ENCODE measurements at places on chromosomes 4 and X.

- no peak for DNase-seq
Measured at GRCh38 chrX:145818186-145819113, 821 bp downstream of the SLITRK2 start.

GRCh38 chr4:108060164-108060563 is 70.5 kb downstream of the HADH start:
- no peak for DNase-seq

- no peak for DNase-seq
Measured at GRCh38 chrX:72101597-72102037, 30.1 kb downstream of the RTL5 start.

- DNase-seq: no peak
Measured at GRCh38 chr4:101414496-101414895, 67.2 kb upstream of the PPP3CA start.

DNA sequence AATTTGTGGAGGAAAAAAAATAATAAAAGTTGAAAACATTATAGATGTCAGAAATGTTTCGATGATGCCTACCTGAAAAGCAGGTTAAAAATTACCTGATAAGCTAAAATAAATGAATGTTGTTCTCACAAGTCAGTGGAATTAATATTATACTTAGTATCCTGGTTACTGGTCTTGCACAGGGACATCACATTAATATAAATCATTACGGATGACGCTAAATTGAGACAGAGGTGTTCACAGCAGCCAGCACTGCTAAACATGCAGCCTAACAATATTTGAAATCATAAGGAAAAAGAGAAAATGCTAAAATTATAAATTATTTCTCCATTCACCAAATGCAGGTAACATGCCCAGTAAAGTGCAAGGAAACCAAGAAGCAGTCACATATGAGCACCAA is 1130.0 kb downstream of the STPG2 start:
- DNase-seq: no peak

GRCh38 chrX:46744009-46744408 is 14.9 kb downstream of the SLC9A7 start:
- DNase-seq: no peak

GRCh38 chrX:16113978-16114565 is 9.3 kb upstream of the GRPR start:
- DNase-seq: no peak

- no peak for DNase-seq
Measured at GRCh38 chr4:114601304-114602052, 2.9 kb downstream of the UGT8 start.

GRCh38 chr4:30716158-30716557 is 4.0 kb upstream of the PCDH7 start:
- no peak for DNase-seq

GRCh38 chr4:54676658-54677057 is 18.9 kb downstream of the KIT start:
- DNase-seq: no peak

DNA sequence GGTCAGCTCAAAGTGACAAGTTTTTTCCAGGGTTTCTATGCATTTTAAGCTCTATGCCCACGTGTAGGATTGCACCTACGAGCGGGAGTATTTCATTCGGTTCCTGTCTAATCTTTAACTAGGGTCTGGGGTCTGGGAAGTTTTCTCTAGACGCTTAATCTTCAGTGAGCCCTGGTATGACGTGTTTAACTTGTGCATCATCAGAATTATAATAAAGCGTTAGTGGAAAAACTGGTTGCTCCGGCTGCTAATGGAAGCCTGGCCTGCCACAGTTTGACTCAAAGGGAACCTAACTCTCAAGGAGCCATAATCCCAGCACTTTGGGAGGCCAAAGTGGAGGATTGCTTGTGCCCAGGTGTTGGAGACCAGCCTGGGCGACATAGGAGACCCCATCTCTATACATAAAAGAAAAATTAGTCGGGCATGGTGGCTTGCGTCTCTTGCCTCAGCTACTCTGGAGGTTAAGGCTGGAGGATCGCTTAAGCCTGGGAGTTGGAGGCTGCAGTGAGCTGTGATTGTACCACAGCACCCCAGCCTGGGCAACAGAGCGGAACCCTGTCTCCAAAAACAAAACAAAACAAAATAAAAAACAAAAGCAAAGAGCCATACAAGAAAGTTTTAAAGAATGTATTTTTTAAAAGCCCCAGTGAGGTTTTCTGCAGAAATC is 30.2 kb downstream of the ARSD start:
- DNase-seq: no peak

DNA sequence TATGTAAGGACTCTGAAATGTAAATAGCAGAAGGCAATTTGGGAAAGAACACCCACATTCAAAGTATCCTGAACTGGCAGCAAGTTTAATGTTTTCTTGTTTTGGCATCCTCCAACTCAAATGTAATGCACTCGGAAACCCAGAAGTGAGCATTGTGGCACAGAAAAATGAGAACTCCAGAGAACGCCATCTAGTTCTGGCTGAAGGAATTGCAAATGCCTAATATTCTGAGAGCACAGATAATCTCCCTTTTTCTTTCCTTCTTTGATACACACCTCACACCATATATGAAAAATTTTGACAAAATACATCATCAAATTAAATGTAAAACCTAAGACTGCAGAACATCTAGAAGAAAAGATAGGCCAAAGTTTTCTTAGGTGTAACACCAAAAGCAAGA is 52.1 kb downstream of the PWWP3B start:
- no peak for DNase-seq

- DNase-seq: no peak
Measured at GRCh38 chrX:19846995-19847790, 40.2 kb downstream of the SH3KBP1 start.

DNA sequence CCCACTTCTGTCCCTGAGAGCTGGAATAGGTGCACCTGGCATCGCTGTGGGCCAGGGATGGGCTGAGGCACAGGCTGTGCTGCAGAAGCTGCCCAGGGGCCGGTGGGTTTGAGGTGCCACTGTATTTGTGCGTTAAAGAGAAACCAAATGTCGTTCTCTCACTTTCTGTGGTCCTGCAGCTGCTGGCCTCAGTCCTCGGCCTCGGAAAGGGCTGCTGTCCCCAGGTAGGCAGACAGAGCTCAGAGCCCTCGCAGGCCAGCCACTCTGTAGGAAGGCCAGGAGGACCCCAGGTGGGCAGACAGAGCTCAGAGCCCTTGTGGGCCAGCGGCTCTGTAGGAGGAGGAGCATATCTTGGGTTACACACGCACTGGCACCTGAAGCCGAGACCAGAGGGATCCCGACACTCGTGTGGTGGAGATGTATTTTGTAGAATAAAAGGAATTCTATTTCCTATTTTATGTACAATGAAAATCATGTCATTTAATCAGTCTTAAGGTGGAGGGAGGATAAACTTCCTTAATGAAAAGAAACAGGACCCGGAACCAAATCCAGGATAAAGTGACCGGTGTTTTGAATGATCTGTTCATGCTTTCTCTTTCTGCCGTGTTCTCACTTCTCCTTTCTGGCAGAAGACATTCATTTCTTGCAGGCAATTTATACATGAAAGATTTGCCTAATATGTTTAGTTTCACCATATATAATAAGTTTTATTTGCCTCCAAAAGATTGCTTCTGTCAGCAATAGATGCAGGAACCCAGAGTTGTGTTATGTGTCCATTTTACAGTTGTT is 54.4 kb upstream of the HGFAC start:
- no peak for DNase-seq

- no peak for DNase-seq
Measured at GRCh38 chr4:99979872-99980271, 29.8 kb upstream of the H2AZ1 start.

DNA sequence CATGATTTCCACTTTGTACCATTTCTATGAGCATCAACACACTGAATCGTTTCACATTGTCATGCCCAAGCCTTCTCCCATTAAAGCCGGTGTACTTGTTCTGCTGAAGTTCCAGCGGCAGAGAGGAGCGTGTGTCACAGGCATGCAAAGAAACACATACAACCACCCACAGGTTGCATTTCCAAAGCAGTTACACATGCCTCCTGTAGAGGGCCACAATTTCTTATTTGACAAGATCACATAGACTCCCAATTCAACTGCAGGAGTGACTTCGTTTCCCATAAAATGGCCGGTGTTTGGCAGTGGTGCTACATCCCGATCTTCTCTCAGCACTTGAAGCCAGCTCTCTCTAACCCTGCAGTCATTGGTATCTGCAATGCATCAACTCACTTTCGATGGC is 992.6 kb downstream of the NLGN4X start:
- no peak for DNase-seq

DNA sequence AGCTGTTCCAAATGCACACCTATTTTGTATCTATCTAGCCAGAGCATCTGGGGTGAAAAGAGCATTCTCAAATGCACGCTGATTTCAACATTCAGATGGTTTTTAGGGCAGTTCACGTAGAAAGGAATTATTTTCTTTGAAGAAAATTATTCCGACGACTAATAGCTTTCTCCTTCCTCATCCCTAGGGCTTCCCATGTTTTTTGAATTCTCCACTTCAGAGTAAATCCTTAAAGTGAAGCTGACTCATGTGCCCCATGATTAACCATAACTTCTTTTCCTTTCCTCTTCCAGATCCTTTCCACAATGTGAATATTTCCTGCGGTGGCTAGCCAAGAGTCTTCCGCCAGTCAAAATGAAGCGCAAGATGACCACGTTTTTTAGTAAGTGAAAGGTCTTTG is 86.7 kb upstream of the PDHA1 start:
- no peak for DNase-seq

GRCh38 chr4:148238086-148238485 is 204.1 kb downstream of the NR3C2 start:
- no peak for DNase-seq

- DNase-seq: no peak
Measured at GRCh38 chrX:80578517-80579105, 158.4 kb downstream of the TENT5D start.

GRCh38 chr4:52911684-52912294 is 49.7 kb downstream of the RASL11B start:
- peak; percentile 56 for DNase-seq

DNA sequence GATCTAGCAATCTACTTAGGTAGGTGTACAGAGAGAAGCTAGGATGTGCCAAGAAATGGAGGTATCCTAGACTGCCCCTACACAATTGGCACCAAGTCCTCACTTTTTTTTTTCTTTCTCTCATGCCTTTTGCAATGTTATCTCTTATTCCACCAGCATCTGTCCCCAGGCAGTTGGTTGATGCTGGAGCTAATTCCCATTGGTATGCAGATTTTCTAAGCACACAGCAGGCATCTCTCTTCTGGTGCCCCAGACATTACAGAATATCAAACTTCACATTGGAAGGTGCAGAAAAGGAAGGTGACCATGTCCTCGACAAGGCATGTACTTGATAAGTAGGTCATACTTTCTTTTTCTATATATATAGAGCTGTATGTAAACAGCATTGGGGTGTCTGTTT is 21.6 kb downstream of the LUZP4 start:
- no peak for DNase-seq

DNA sequence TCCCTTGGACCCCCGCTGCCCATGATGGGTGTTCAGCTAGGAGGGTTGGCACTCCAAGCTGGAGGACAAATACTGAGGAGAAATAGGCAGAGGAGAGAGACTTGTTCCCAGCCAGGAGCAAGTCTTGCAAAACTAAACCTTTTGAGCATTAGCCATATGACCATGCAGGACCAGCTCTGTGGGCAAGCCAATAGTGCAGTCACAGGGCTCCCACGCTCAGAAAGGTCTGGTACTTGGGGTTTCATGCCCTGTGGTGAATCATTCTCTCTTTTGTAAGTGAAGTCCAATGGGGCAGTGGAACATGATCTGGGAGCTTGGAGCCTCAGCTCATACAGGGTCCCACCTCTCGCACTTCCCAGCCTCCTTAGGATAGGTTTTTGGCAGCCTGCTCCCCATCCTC is 300.9 kb downstream of the BCOR start:
- DNase-seq: no peak

- peak; percentile 59 for DNase-seq
Measured at GRCh38 chrX:51802917-51803688, 59.9 kb downstream of the GSPT2 start.

GRCh38 chrX:153920546-153920945 is 5.5 kb downstream of the ARHGAP4 start:
- no peak for DNase-seq

- DNase-seq: no peak
Measured at GRCh38 chrX:15505101-15505500, 4.5 kb downstream of the BMX start.

DNA sequence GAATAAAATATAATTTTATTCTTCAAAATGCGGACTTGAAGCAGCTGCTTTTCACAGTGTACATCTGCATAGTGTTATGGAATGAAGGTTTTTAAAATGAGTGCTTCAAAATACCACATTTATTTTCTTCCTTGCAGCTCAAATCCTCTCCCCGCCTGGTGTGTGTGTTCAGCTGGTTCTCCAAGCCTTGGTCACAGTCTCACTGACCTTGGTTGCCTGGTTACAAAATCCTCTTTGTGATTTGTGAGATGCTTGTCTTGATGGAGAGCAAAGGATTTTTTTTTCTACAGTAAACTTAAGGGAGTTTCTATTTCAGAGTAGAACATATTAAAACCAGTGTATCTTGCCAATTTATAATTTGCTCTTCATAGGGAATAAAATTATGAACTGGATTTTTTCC is 139.2 kb downstream of the PCDH18 start:
- no peak for DNase-seq

DNA sequence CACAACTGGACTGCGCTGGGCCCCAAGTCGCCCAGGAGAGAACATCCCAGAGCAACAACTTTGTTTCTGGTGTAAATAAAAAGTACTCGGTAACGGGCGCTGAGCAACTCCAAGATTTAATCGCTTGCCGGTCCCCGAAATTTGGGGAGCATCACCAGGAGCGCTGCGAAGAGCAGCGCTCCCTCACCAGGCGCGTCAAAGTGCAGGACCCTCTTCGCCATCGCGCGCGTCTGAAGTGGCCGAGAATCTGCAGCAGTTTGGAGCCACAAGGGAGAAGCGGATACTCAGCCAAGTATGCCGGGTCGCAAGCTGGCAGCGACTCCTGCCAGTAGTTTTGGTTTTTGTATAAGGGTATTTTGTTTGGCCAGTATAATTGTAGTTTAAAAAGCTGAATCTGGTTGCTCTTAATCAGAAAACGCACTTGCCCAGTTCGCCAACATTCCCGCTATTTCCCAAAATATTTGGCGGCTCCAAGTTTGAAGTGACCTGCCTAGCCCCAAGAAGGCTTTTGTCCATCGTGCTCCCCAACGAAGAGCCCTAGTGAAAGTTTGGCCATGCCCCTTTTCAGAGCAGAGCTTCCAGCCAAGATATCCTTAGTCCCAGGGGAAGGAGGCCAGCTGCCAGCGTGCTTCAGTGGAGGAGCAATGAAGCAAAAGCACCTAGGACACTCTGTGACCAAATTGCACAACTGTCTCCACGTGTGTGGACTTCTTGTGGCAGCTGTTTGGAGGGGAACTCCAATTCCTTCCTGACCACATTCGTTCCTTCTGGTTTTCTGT is 557 bp upstream of the KDR start:
- no peak for DNase-seq

DNA sequence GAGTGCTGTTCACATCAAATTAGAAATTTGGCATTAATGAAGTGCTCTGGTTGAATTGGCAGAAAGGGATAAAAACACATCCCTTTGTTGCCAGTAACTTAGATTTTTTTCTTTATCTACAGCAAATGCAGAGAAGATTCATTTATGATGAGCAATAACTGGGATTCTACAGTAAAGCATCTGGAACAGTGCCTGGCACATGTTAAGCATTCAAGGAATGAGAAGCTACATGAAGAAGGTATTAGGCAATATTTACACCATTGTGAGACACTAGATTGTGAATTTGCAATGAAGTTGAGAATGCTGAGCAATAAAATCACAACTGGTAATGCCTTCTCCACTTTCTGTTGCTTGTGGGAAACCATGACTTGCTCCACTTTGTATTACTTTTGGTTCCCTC is 33.5 kb downstream of the PCDH19 start:
- no peak for DNase-seq

- DNase-seq: no peak
Measured at GRCh38 chrX:119539872-119540271, 25.3 kb downstream of the STEEP1 start.

Data from effector memory CD8-positive, alpha-beta T cell (primary cell).